Fibroblast of villous mesenchyme (primary cell): ENCODE measurements at places on chromosomes 5 and 9. TPM values are rescaled to one million over a fixed set of nuclear protein-coding genes. Genes with fewer than 3 reads are reported as not detected.

CRHBP gene
- total RNA-seq: not detected in 2 replicates

LHX6 gene
- not detected in 2 replicates for total RNA-seq

SPATA9 gene
- 1.3 TPM in 2 replicates for total RNA-seq

SLC6A19 gene
- total RNA-seq: not detected in 2 replicates

EFNA5 gene
- 3.2 and 6.5 TPM in 2 replicates for total RNA-seq

PPP3R2 gene
- total RNA-seq: not detected in 2 replicates

ORM2 gene
- total RNA-seq: not detected in 2 replicates

OGN gene
- not detected in 2 replicates for total RNA-seq

NTRK2 gene
- not detected in 2 replicates for total RNA-seq

TDRD7 gene
- 9.0 and 11.7 TPM in 2 replicates for total RNA-seq

GPX8 gene
- total RNA-seq: 133 and 182 TPM in 2 replicates

MUSK gene
- total RNA-seq: under 0.01 TPM in 1 of 2 replicates, not detected in the other

OXCT1 gene
- 19.6 and 23.3 TPM in 2 replicates for total RNA-seq

ISL1 gene
- total RNA-seq: not detected in 2 replicates

ST8SIA4 gene
- 3.5 and 4.8 TPM in 2 replicates for total RNA-seq

ANKRD31 gene
- under 0.01 and 0.32 TPM in 2 replicates for total RNA-seq

NACC2 gene
- total RNA-seq: 30.3 and 34.1 TPM in 2 replicates

SPATA31A5 gene
- total RNA-seq: not detected in 2 replicates

PCDHB14 gene
- 0.32 and 0.43 TPM in 2 replicates for total RNA-seq
